Esophagus squamous epithelium (tissue), 5 donors: ENCODE measurements at places on chromosomes 2 and 18.

DNA sequence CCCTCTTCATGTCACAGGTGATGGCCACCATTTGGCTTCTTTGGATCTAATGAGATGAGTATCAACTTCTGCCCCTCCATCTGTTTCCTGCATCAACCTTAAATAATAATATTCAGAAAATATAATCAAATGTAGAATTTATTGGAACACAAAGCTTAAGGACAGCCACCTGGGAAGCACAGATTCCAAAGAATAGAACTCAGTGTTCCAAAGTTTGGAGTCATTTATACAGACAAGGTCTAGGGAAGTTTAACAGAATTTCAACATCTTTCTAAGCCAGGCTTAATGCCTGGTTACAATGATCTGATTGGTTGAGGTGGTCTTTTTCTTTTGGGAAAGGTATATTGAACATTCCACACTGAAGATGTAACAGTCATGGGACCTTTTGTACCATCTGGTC, 218.0 kb upstream of the PIEZO2 start:
- no peak overlapping the region for H3K27ac ChIP-seq
- no peaks in the 10 kb centered on the region for H3K4me1 ChIP-seq
- DNase-seq = no peak
- H3K4me3 ChIP-seq = no peak overlapping the region

- no peak for DNase-seq
- no peak overlapping the region for H3K27ac ChIP-seq
- no peaks in the 10 kb centered on the region for H3K27me3 ChIP-seq
These were observed 58.2 kb downstream of the PMAIP1 start for GRCh38 chr18:59957957-59958356.

GRCh38 chr2:43872151-43872550, 33.4 kb downstream of the ABCG8 start:
- H3K4me3 ChIP-seq = no peak overlapping the region
- no peak for DNase-seq
- no peaks in the 10 kb centered on the region for H3K36me3 ChIP-seq
- H3K27ac ChIP-seq = no peak overlapping the region
- no peaks in the 10 kb centered on the region for H3K4me1 ChIP-seq
- no peaks in the 10 kb centered on the region for H3K27me3 ChIP-seq

GRCh38 chr2:129654331-129654730, 325.1 kb upstream of the RAB6C start:
- H3K27ac ChIP-seq = no peak overlapping the region
- H3K36me3 ChIP-seq = no peaks in the 10 kb centered on the region
- H3K27me3 ChIP-seq = no peaks in the 10 kb centered on the region
- H3K4me1 ChIP-seq = no peaks in the 10 kb centered on the region
- H3K4me3 ChIP-seq = no peak overlapping the region

DNA sequence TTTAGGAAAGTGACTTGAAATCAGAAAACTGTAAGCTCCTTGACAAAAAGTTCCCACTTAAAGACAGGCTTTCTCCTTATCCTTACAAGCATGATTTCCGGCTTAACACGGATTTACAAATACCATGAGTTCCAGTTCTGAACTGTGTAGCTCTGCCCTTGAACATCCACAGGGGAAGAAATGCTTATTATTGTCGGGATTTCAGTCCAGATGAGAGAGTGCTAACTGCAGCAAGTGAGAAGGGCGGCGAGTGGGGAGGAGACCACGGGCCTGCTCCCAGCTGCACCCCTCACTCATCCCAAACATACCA, 73.1 kb downstream of the LRRC30 start:
- H3K4me1 ChIP-seq = no peaks in the 10 kb centered on the region
- H3K36me3 ChIP-seq = no peaks in the 10 kb centered on the region
- no peak overlapping the region for H3K27ac ChIP-seq
- DNase-seq = no peak
- H3K27me3 ChIP-seq = no peaks in the 10 kb centered on the region
- no peak overlapping the region for H3K4me3 ChIP-seq

DNA sequence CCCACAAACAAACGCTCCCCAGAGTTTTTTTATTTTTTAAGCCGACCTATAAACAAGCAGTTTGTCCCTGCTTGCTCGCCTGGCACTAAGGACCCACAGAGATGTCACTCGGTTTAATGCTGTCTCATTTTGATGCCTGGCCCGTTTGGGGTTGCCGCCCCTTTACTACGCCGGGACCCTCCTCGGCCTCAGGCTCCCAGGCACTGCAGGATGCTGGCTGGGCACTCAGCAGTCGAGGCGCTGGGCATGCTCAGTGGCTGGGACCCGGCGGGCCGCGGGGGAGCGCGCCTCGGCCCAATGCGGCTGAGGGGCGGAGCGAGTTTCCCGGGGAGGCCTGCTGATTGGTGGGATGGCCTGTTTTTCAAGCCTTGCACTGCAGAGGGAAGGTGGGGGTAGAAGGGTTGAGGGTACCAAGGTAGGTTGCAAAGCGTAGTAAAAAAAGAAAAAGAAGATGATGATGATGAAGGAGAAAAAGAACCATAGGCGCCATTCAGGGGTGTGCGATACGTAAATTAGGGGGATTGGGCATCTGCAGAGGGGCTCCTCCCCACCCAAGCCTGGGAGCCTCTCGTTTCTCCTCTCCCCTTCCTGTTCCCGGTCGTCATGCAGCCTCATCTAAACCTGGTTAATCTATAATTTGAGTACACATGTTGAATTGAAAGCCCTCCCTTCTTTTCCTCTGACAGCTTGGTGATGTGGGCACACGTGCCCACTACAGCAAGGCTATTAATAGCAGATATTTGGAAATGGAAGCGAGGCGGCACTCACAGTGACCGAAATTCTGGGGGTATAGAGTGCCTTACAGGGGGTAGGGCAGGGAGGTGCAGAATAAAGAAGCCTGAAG, 1.5 kb upstream of the IRS1 start:
- H3K27me3 ChIP-seq = no peaks in the 10 kb centered on the region
- H3K36me3 ChIP-seq = no peaks in the 10 kb centered on the region
- peak overlapping the region; percentile 67 for H3K4me3 ChIP-seq
- peak overlapping the region; percentile 97 for H3K27ac ChIP-seq
- no peak for DNase-seq

DNA sequence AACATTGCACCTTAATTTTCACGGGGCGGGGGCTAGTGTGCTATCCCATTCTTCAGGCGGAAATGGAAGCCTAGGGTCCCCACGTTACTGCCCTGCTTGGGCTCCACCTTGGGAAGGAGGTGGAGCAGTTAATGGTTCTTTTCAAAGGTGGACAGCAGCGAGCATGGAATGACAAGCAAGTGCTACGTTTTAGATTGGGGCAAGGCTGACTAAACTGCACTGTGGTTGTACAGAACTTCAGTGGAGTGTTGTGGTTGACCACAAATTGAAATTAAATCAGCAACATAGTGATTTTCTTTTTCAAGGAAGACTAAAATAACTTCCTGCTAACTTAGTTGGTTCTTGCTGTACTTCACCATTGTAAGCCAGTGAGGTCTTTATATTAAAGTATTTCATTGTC, 47.0 kb downstream of the CHRNA1 start:
- no peak overlapping the region for H3K4me3 ChIP-seq
- no peaks in the 10 kb centered on the region for H3K36me3 ChIP-seq
- no peaks in the 10 kb centered on the region for H3K27me3 ChIP-seq
- no peak for DNase-seq
- H3K27ac ChIP-seq = no peak overlapping the region

DNA sequence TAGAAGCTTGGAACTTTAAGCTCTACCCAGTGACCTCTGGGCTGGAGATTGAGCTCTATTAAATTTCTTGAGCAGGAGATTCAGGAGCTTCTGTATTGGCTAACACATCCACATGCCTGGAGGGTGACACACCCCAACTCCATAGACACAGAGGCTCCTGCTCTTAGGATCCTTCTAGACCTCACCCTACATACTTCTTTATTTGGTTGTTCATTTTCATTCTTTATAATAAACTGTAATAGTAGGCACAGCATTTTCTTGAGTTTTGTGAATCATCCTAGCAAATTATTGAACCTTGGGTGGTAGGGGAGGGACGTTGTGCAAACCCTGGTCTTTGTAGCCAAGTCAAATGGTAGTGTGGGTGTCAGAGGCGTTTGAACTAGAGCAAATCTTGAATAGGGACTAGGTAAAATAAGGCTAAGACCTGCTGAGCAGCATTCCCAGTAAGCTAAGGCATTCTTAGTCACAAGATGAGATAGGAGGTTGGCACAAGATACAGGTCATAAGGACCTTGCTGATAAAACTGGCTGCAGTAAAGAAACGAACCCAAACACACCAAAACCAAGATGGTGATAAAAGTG, 323.8 kb upstream of the GALNT5 start:
- no peak overlapping the region for H3K27ac ChIP-seq
- no peak overlapping the region for H3K4me3 ChIP-seq

- H3K4me1 ChIP-seq = peaks cover 17% of the 10 kb centered on the region
- H3K4me3 ChIP-seq = no peak overlapping the region
- H3K27ac ChIP-seq = no peak overlapping the region
- H3K27me3 ChIP-seq = no peaks in the 10 kb centered on the region
- no peaks in the 10 kb centered on the region for H3K36me3 ChIP-seq
These were observed 71.3 kb downstream of the FMNL2 start for GRCh38 chr2:152406119-152406835.

DNA sequence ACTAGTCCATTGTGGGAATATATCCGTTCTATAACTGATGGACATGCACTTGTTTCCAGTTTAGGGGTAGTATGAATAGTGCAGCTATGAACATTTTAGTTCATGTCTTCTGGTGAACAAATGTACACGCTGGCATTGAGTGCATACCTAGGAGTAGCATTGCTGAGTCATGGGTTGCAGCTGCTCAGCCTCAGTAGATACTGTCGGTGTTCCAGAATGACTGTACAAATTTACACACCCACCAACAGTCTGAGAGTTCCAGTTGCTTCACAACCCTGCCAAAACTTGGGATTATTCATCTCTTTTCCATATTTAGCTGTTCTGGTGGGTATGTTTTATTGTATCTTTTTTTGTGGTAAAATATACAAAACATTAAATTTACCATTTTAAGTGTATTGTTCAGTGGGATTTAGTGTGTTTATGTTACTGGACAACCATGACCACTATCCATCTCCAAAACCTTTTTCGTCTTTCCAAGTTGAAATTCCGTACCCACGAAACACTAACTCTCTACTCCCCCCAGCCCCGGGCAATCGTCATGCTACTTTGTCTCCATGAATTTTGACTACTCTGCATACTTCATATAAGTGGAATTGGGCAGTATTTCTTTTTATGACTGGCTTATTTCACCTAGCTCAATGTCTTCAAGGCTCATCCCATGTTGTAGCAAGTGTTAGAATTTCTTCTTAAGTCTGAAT, 281.0 kb downstream of the PRKCE start:
- no peaks in the 10 kb centered on the region for H3K36me3 ChIP-seq
- DNase-seq = no peak
- H3K4me1 ChIP-seq = peaks cover 45% of the 10 kb centered on the region
- H3K4me3 ChIP-seq = no peak overlapping the region

GRCh38 chr18:30103881-30104280, 938.7 kb downstream of the DSC3 start:
- H3K27me3 ChIP-seq = no peaks in the 10 kb centered on the region
- no peaks in the 10 kb centered on the region for H3K36me3 ChIP-seq
- H3K27ac ChIP-seq = no peak overlapping the region
- no peak overlapping the region for H3K4me3 ChIP-seq
- H3K4me1 ChIP-seq = no peaks in the 10 kb centered on the region

GRCh38 chr2:238271061-238271554, 17.3 kb downstream of the PER2 start:
- H3K36me3 ChIP-seq = peaks cover 98% of the 10 kb centered on the region
- no peak overlapping the region for H3K27ac ChIP-seq
- H3K4me3 ChIP-seq = no peak overlapping the region
- H3K4me1 ChIP-seq = peaks cover 12% of the 10 kb centered on the region
- no peak for DNase-seq
- no peaks in the 10 kb centered on the region for H3K27me3 ChIP-seq

GRCh38 chr2:227818675-227819397, 5.2 kb downstream of the CCL20 start:
- no peak overlapping the region for H3K4me3 ChIP-seq
- H3K27ac ChIP-seq = peak overlapping the region; percentile 80
- no peaks in the 10 kb centered on the region for H3K36me3 ChIP-seq
- no peaks in the 10 kb centered on the region for H3K27me3 ChIP-seq

GRCh38 chr2:226673314-226673723, 126.3 kb downstream of the IRS1 start:
- H3K27me3 ChIP-seq = no peaks in the 10 kb centered on the region
- no peaks in the 10 kb centered on the region for H3K36me3 ChIP-seq
- H3K27ac ChIP-seq = no peak overlapping the region
- H3K4me3 ChIP-seq = no peak overlapping the region
- DNase-seq = no peak
- no peaks in the 10 kb centered on the region for H3K4me1 ChIP-seq

DNA sequence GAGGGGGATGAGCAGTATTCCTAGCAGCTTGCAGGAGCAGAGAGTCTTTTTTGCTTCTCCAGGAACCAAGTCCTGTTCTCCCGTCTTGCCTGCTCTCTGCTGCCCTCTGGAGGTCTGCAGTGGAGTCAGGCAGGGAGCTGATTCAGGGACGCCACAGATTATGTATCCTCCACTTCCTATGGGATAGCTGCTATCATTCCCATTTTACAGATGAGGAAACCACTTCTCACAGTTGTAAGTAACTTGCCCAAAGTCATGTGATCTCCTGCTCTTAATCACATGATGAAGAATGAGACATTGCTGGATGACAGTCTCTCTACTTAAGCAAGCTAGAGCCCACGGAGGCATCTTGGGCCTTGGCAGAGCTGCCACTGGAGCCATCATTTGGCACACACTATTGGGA, 8.3 kb downstream of the SLC4A5 start:
- DNase-seq = peak; percentile 2
- no peaks in the 10 kb centered on the region for H3K36me3 ChIP-seq
- H3K27ac ChIP-seq = no peak overlapping the region
- no peaks in the 10 kb centered on the region for H3K27me3 ChIP-seq

GRCh38 chr2:68743531-68743930, 8.9 kb downstream of the ARHGAP25 start:
- no peaks in the 10 kb centered on the region for H3K27me3 ChIP-seq
- peak overlapping the region; percentile 28 for H3K27ac ChIP-seq
- DNase-seq = no peak
- H3K36me3 ChIP-seq = no peaks in the 10 kb centered on the region
- peaks cover 53% of the 10 kb centered on the region for H3K4me1 ChIP-seq
- H3K4me3 ChIP-seq = no peak overlapping the region

GRCh38 chr2:47015206-47015605, 99.6 kb upstream of the MCFD2 start:
- H3K27ac ChIP-seq = peak overlapping the region; percentile 29
- no peak overlapping the region for H3K4me3 ChIP-seq
- H3K27me3 ChIP-seq = no peaks in the 10 kb centered on the region
- H3K36me3 ChIP-seq = peaks cover 95% of the 10 kb centered on the region

DNA sequence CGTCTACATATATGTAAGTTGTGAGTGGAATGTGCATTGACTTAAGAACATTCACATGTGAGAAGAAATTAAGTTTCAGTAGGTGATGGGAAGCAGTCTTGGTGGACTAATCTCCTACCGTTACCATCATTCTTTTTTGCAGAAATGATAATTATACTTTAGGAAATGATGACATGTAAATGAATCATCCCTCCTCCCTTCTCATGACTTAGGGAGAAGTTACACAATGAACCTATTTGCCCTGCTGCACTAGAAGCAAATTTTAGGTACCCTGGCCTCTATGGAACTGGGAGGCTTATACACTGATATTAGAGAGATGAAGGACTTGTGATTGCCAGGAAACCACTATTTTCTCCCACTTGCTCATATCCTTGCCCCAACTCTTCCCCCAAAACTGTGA, 214.2 kb downstream of the CALCRL start:
- H3K36me3 ChIP-seq = no peaks in the 10 kb centered on the region
- H3K27me3 ChIP-seq = no peaks in the 10 kb centered on the region
- H3K4me1 ChIP-seq = no peaks in the 10 kb centered on the region
- H3K4me3 ChIP-seq = no peak overlapping the region
- no peak overlapping the region for H3K27ac ChIP-seq
- no peak for DNase-seq
